ENCODE measurements at places on chromosomes 5 and 9.

DNA sequence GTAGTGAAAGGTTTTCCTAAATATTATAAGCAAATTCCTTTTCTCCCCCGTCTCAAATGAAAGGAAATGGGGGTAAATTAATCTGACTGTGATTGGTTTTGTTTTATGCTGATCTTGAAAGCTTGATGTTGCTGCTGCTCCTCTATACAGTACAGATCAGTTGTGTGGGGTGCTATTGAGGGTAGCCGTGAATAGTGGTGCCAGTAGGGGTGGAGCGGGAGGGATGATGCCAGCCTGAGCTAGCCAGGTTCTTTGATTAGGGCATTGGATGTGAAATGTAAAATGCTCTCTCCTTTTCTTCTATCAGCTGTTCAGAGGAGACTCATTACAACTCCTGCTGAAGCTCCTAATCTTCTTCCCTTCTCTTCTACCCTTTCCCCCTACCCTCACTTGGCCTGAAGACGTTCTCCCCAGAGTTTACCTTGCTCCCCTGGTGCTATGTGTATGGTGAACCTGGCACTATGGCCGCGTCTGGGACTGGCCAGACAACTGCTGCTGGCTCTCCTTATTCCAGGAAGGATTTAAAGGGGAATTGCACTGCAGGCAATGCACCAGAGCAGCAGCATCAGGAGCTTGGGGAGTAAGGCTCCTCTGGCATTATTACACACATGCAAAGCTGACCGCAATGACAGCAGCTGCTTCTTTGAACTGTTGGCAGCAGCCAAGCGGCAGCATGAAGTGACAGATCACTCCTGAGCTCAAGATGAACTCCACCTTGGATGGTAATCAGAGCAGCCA lies 566 bp downstream of the GPR21 start:
- H3K4me3 ChIP-seq: no peak overlapping the region
- no peaks in the 10 kb centered on the region for H3K4me1 ChIP-seq
- peaks cover 14% of the 10 kb centered on the region for H3K36me3 ChIP-seq

DNA sequence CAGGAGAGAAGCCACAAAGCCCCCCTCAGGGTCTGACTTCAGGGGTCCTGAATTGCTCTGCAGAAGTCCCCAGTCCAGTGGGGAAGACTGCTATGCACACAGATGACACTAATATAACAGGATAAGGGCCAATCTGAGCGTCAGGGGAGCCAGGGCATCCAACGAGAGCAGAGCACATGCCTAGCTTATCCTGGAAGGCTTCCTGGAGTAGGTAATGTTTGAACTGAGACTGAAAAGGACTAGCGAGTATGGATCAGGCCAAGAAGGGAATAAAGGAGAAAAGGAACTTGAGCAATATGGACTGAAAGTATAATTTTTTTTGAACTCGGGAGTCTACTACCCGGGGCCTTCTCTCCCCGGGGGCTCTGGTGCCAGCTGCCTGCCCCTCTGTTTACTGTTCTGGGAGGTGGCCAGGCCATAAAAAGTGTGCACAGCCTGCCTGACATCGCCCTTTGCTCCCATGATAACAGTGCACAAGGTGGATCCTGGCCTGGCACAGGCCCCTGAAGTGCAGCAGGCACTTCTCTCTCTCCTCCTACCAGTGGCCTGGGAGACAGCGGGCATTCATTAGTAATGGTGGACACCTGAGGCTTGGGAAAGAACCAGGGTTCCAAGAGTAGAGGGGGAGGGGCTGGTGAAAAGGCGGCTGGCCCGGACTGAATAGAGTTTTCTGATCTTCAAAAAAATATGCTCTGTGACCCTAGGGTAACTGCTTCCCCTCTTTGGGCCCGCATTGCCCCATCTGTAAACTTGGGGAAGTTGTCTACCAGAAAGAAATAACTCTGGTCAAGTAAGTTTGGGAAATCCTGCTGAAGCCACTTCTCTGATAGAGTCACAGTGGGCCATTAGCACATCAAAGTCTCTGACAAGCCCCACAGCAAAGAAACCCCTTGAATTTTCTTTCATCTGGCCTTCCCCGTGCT lies 4.6 kb upstream of the SLC6A7 start:
- no peaks in the 10 kb centered on the region for H3K4me1 ChIP-seq
- peaks cover 13% of the 10 kb centered on the region for H3K27me3 ChIP-seq
- no peak overlapping the region for H3K4me3 ChIP-seq
- no peak for DNase-seq
- no peaks in the 10 kb centered on the region for H3K36me3 ChIP-seq

- H3K36me3 ChIP-seq: peaks cover 20% of the 10 kb centered on the region
- no peaks in the 10 kb centered on the region for H3K27me3 ChIP-seq
- H3K4me3 ChIP-seq: peak within 1 kb of the TSS; percentile 98
- peak; percentile 86 for DNase-seq
Measured at GRCh38 chr5:154937718-154938466, at the start of gene GEMIN5. Gene GEMIN5, minus strand, starts transcription at chr5:154938211. Its CDS starts 78 bp downstream, at chr5:154938133.

- H3K27ac ChIP-seq: no peak overlapping the region
- H3K4me1 ChIP-seq: no peaks in the 10 kb centered on the region
Measured at GRCh38 chr9:111001526-111001925, 36.7 kb downstream of the LPAR1 start.

GRCh38 chr5:119131530-119132304 lies 60.8 kb downstream of the DMXL1 start:
- no peaks in the 10 kb centered on the region for H3K4me1 ChIP-seq
- H3K27me3 ChIP-seq: no peaks in the 10 kb centered on the region
- H3K36me3 ChIP-seq: peaks cover 66% of the 10 kb centered on the region
- H3K4me3 ChIP-seq: no peak overlapping the region
- no peak overlapping the region for H3K27ac ChIP-seq

DNA sequence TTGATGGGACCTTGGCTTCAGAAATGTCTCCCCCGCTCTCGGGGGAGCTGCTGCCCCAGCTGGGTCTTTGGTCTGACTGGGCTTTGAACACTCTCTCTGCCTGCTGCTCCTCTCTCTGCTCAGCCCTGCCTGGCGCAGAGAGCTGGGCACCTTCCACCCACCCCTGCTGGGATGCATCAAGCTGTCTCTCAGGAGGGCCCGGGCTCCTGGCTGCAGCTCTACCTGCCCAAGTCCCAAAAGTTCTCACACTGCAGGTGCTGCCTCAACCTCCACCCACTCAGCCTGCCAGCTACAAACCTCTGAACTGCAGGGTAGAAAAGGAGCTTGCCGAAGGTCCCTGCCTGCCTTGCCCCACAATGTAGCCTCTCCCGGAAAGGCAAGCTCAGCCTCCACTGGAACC lies 36.7 kb downstream of the IRX2 start:
- H3K4me3 ChIP-seq: no peak overlapping the region
- H3K27me3 ChIP-seq: no peaks in the 10 kb centered on the region
- no peak for DNase-seq
- no peak overlapping the region for H3K27ac ChIP-seq

DNA sequence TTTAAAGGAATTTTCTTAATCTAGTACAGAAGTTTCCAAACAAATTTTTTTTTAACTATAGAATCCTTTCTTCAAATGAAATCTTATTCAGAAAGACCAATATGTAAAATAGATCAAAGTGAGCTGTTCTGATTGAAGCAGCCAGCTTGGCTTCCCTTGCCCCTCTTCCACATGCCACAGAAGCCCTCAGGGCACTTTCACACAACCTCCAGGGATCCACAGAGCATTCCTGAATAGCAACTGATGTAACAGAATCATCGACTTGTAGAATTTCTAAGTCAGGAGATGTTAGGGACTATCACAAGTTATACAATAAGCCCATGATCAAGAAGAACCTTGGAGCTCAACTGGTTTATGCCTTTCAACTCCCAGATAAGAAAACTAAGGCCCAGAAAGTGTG lies 427.8 kb upstream of the C9orf72 start:
- H3K27me3 ChIP-seq: no peaks in the 10 kb centered on the region
- DNase-seq: no peak
- H3K4me1 ChIP-seq: no peaks in the 10 kb centered on the region
- no peaks in the 10 kb centered on the region for H3K36me3 ChIP-seq
- H3K4me3 ChIP-seq: no peak overlapping the region

DNA sequence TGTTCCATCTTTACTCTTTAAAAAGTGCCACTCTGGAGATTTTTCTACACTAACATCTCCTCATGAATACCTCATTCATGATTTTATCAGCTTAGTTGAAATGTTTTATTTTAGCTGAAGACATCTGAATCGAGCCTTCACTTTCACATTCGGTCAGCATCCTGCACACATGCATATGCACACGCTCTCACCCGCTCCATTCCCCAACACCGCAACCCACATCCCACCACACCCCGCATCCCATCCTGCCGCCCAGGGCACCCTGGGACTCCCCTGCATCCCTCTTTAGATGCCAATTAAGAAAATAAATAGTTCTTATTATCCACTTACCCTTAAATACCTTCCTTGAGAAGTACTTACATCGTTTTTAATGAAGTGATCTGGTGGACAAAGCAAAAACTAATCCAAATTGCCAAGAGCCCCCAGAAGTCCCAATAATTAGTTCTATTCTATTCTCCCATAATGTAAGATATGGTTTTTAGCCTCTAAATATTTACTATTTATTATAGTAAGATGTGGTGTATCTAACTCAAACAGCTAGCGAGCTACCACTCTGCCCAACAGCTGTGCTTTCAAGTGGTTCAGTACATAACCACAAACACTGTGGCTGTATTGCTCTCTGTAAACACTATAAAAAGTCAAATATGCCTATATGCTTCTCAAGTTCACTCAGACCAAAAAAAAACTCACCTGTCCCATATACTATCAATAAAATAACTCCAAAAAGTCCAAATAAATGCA lies 38.2 kb downstream of the GZMK start:
- no peaks in the 10 kb centered on the region for H3K36me3 ChIP-seq
- peak; percentile 52 for DNase-seq
- H3K27me3 ChIP-seq: no peaks in the 10 kb centered on the region
- no peak overlapping the region for H3K4me3 ChIP-seq
- H3K4me1 ChIP-seq: peaks cover 16% of the 10 kb centered on the region

DNA sequence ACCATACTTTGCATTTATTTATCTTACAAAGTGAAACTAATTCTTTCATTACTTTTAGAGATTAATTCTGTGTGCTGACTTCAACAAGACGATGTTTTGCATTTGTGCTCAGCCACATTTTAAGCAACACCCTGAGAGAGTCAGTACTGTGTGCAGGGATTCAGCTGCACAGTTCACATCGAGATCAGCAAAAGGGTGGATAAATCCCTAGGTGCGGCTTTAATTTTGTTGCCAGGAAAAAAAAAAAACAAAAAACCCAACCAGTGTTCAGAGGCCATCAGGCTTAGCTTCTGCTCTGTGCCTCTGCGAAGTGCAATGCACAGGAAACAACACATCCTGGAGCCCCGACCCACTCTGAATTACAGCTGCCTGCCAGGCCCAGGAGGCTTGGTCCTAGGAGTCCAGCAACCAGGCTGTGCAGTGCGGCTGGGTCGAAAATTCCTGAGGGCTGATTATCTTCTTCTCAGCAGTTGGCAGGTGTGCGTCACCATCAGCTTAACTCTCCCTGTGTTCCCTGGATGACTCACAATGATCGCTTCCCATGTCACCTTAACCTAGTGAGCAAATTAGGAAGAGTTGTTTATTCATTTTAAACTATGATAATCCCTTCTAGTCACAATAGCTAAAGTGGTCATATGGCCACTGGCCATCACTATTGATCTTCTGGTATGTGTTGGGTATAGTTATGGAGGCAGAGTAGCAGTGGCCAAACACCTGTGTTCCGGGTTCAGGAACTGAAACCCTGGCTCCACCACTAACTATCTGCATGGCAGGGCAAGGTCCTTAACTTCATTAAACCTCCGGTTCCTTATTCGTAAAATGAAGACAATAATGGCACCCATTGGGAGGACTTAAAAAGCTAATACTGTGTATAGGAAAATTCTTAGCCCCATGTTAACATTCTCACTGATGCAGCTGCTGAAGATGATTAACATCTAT lies 31.2 kb upstream of the NDUFB6 start:
- H3K36me3 ChIP-seq: no peaks in the 10 kb centered on the region
- H3K4me1 ChIP-seq: no peaks in the 10 kb centered on the region
- H3K27ac ChIP-seq: no peak overlapping the region
- DNase-seq: no peak

DNA sequence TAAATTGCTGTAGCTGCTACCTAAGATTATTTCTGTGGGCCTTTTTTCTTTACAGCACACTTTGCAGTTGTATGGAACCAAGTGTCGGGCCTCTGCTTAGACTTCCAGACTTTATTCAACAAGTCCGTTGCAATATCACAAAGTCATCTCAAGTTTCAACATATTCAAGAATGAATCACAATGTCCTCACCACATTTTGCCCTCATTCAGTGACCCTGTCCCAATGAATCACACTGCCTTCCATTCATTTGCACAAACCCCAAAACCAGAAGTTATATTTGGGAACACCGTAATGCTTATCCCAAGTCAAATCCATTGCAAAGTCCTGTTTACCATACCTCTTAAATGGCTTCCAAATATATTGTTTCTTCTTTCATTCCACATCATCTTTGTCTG lies 439.6 kb downstream of the CSNK1G3 start:
- no peak overlapping the region for H3K4me3 ChIP-seq
- H3K4me1 ChIP-seq: no peaks in the 10 kb centered on the region
- H3K36me3 ChIP-seq: no peaks in the 10 kb centered on the region
- DNase-seq: no peak
